Articular chondrocyte of knee joint (primary cell): ENCODE measurements at places on chromosomes 4 and X. TPM values are rescaled to one million over a fixed set of nuclear protein-coding genes. Genes with fewer than 3 reads are reported as not detected.

The ZNF185 gene
- total RNA-seq: 3.4 and 5.0 TPM in 2 replicates

The MAMLD1 gene
- 6.0 and 8.9 TPM in 2 replicates for total RNA-seq

The VCX gene
- not detected in 2 replicates for total RNA-seq

The APELA gene
- total RNA-seq: not detected in 2 replicates

The GLRB gene
- 14.2 and 16.2 TPM in 2 replicates for total RNA-seq

The PABPC5 gene
- 4.1 and 5.2 TPM in 2 replicates for total RNA-seq

The CCSER1 gene
- total RNA-seq: 0.11 TPM in 1 of 2 replicates, not detected in the other

The PHOX2B gene
- not detected in 2 replicates for total RNA-seq
